Esophagus muscularis mucosa (tissue), 4 donors: ENCODE measurements at places on chromosomes 7 and 10.

GRCh38 chr10:23310404-23310803 is 34.2 kb downstream of the C10orf67 start:
- DNase-seq, result no peak

DNA sequence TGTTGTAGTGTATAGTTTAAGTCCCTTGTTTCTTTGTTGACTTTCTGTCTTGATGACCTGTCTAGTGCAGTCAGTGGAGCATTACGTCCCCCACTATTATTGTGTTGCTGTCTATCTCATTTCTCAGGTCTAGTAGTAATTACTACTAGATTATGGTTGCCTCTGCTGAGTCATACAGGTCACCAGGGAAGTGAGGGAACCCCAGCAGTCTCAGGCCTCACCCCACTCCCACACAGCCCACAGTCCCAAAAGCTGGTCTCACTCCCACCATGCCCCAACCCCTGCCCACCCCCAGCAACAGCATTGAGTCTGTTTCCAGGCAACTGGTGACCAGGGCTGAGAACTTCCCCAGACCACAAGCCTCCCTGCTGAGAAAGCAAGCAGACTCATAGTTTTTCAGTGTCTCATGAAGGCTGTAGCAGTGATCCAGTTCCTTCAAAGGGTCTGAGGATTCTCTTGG is 88.0 kb downstream of the PLXDC2 start:
- DNase-seq, result no peak

DNA sequence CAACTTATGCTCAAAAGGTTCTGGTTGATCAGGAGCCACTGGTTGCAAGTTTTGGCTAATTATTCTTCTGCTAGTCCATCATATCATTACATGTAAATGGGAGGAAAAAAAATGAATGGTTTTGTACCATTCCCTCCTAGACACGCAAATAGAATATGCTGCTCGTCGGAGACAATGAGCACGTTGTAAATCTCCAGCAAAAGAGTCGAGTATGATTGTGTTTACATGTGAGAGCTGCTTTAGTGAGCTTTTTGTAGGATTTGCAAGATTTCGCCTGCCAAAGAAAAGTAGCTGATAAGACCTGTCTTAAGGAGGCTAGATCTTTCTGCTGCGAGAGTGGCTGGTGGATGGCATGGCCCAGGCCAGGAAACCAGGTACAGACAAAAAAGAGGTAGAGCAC is 109.0 kb downstream of the ZMYND11 start:
- DNase-seq, result no peak

- no peak for DNase-seq
These were observed 9.7 kb upstream of the OR13A1 start for GRCh38 chr10:45325116-45325515.

DNA sequence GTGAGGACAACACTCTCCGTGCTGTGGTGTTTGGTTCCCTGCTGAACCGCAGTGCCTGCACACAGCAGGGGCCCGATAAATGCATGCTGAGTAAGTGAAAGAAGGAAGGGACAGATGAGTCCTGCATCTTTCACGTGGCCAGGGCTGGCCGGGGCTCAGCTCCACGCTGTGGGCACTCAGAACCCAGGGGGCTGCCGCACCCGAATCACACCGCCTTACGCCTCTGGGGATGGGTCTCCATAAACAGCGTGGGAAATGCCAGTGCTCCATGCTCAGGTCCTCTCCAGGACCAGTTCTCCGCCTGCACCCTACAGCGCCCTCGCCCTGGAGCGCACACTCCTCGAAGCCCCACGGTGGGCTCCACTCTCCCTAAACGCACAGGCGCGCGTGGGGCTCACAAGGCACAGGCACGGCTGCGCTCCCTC is 38.1 kb downstream of the RASGEF1A start:
- DNase-seq, result no peak
